Fibroblast of skin of left quadriceps (primary cell): ENCODE measurements at places on chromosomes 1 and 21.

- no peak for DNase-seq
These were observed 49.2 kb upstream of the NFASC start for GRCh38 chr1:204821476-204821875.

DNA sequence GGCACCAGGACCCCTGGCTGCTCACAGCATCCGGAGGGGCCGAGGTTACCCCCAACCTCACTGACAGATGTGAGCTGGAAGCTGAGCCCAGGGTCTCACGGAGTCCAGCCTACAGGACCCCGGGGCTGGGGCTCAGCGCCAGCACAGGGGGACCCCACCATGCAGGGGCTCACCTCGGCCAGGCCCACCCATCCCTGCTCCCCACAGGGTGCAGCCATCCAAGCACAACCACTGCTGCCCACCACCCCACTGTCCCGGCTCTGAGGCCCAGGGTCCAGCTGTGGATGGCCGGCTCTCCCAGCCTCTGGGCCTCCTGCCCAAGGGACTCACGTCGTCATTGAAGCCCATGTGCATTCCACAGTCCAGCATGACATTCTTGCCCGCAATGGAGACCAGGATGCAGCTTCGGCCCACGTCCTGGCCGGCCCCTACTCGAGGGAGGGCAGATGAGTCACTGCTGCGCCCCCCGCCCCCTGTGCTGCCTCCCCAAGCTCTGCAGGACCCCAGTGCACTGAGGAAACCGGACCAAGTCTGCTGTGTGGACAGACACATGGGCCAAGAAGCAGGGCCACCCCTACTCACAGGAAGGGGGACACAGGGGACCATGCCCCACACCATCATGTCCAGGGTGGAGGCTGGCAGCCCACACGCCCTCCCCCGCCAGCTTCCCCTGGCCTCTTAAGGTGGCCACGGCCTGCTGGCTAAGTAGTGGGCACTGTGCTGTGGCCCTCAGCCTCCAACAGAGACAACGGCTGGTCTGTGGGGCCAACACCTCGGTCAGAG is 3.6 kb downstream of the INTS11 start:
- DNase-seq: no peak

DNA sequence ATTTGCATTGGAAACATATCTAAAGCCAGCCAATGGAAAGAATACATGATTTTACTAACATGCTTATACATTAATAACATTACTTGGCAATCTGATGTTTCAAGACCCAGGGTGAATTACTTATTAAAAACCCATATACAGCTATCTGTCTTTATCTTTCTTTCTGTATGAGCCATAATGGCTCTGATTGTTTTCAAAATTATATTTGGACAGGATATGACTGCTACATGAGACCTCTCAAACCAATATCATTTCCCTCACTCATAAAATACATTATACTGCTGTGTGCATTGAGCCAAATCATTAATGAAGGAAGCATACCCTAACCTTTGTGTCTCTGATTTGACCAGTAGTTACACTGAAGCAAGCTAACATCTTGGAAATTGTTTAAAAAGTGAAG is 205.9 kb upstream of the DPYD start:
- no peak for DNase-seq

- DNase-seq: no peak
These were observed 81.1 kb upstream of the CLDN14 start for GRCh38 chr21:36560933-36561575.

DNA sequence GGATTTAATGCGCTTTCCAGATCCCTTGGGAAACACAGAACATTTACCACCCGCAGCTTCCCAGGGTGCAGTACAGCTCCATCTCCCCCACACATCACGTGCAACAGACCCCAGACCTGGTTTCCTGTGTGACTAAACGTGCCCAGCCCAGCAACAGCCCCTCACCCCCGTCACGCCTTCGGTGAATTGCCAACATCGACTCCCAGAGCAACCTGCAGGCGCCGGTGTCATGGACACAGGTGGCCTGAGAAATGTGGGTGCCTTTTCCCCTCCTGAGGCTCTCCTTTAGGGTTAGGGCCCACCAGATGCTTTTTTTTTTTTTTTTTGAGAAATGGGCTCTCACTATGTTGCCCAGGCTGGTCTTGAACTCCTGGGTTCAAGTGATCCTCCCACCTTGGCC is 24.2 kb upstream of the SUMO3 start:
- no peak for DNase-seq

DNA sequence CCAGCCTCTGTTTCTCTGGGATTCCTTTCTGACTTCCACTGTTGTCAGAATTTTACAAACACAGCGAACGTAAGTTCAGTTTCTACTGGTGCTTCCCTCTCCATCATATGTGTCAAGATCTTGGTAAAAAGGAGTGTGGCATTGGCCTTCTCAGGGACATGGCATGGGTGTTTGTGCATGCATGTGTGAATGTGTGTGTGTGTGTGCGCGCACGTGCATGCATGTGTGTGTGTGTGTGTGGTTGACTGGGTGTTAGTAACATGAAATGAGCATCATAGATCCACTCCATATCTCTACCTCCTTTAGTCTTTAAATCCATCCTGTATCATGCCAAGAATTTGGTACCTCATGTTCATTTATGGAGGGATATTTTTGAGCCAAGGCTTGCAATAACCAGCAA is 411.3 kb downstream of the NPHP4 start:
- no peak for DNase-seq

DNA sequence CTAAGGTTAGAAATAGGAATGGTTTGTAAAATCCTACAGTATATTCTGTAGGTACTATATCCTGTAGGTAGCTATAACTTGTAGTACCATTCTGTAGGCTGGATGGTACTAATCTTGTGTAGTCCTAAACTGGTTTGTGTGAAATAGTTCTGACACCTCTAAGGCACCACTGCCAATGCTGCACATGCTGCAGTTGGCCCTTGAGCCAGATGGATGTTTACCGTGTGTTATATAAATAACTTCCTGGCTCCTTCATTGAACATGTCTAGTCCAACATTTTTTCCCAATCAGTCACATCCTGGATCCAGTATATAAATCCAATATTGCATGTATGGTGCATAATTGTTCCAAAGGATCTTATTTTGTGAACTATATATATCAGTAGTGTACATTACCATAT is 89.5 kb upstream of the GNG4 start:
- peak; percentile 58 for DNase-seq

DNA sequence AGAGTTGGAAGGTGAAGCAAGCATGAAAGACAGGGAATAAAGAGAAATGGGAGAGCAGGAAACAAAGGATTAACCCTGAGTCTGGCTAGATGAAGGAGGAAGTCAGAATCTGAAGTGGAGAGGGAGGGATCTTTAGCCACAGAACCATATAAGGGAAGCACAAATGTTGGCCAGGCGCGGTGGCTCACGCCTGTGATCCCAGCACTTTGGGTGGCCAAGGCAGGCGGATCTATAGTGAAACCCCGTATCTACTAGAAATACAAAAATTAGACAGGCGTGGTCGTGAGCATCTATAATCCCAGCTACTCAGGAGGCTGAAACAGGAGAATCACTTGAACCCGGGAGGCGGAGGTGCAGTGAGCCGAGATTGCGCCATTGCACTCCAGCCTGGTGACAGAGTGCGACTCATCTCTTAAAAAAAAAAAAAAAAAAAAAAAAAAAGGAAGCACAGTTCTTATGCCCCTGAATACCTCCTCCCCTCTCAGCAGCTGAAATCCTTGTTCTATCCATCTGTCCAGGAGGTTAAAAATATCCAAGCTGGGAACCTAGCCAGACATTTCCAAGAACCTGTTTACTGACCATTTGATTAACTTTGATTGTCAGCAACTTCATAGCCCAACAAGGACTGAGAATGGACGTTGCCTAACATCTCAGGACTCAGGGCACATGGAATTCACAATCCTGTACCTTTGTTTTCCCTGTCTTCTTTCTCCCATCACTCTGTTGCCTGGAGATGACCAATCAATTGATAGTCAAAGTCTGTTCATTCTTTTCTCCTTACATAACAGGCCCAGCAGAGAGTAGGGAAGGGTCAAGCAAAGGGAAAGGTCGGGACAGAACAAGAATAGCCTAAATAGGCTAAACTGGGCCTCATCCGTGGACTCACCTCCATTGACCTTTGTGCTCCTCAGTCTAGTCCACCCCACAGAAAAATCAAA is 10.6 kb downstream of the TXNIP start:
- peak; percentile 65 for DNase-seq

GRCh38 chr1:208562151-208562960 is 318.2 kb upstream of the PLXNA2 start:
- DNase-seq: peak; percentile 56

GRCh38 chr1:23224739-23225648 is 7.7 kb upstream of the HTR1D start:
- peak; percentile 46 for DNase-seq

GRCh38 chr1:243287123-243287460 is 31.3 kb downstream of the SDCCAG8 start:
- no peak for DNase-seq

GRCh38 chr1:228941666-228942065 is 206.4 kb downstream of the RHOU start:
- DNase-seq: no peak

DNA sequence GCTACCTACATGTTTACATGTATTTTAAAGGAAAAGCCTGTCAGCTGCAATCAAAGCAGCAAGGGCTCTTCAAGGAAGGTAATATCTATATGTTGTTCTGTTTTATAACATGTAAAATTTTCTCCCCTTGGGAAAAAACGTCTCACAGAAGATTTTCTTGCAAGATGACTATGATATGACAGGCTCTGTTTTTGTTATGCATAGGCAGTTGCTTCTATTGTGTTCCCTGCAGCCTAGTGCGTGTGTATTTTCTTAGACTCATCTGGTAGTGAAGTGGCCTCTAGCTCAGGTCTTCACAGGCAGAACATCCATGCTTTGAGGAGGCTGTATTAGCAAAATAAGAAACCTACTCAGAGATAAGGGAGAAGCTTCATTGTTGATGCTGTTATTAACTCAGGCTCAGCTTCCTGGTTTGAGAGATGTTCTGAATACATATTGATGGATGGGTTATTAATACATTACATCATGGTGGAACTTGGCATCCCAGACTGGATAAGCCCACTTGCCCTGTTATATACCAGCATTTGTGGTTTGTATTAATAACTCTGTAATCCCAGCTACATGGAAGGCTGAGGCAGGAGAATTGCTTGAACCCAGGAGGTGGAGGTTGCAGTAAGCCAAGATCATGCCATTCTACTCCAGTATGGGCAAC is 35.8 kb downstream of the LAMC1 start:
- DNase-seq: no peak

DNA sequence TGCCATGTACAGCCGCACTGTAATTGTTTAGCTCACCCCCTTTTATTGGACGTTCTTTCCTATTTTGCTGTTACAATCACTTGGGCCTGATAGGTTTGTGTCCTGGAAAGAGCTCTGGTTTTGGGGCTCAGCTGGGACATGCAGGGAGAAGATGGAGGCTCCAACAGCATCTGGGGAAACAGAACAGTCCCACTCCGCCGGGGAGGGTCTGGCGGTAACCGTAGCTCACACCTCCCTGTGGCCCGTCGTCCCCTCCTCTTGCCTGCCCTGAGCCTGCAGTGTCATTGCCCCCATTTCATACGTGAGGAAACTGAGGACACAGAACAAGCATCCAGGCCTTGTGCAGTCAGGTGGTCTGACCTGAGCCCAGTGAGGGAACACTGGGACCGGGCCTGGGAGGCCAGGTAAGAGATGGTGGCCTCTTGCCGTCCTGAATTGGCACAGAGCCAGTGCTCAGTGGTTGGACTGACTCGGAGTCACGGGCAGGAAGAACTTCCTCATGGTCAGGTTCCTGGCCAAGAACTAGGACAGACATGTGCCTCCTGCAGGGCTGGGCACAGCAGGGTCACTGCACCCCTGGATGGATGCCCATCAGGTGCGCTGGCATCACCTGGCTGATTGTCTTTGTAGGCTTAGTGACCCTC is 41.8 kb downstream of the S100B start:
- no peak for DNase-seq

DNA sequence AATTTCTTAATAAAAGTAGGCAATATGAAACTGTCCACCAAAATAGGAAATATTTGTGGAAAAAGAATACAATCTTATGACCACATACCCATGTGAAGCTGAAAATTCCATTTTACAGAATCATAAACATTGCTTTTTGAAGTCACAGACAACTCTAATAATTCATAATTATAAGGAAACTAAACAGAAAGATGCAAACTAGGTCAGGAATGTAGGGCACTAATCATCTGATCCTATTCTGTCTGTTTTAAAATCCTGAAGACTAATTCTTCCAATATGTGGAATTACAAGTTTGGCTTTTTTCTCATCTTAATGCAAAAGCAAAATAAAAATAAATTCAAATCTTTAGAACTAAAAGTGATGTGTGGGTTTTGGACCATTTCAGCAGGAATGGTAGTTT is 528.6 kb downstream of the LTN1 start:
- DNase-seq: peak; percentile 45

DNA sequence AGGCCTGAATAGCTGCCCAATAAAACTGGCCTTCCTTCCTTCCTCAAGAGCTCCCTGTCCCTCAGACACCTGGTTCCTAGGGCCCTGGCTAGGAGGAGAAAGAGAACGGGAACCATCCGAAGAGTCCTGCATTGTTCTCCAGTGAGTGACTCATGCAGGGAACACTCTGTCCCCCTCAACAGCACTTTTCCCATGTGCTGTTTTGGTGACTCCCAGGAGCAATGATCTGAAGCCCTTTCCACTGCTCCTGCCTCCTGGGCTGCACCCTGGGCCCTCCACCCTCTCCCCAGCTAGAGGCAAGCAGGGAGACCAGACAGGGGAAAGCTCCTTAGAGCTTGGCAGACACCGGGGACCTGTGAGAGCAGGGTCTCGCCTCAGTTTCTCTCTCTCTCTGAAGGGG is 18.9 kb downstream of the TNNT2 start:
- no peak for DNase-seq

DNA sequence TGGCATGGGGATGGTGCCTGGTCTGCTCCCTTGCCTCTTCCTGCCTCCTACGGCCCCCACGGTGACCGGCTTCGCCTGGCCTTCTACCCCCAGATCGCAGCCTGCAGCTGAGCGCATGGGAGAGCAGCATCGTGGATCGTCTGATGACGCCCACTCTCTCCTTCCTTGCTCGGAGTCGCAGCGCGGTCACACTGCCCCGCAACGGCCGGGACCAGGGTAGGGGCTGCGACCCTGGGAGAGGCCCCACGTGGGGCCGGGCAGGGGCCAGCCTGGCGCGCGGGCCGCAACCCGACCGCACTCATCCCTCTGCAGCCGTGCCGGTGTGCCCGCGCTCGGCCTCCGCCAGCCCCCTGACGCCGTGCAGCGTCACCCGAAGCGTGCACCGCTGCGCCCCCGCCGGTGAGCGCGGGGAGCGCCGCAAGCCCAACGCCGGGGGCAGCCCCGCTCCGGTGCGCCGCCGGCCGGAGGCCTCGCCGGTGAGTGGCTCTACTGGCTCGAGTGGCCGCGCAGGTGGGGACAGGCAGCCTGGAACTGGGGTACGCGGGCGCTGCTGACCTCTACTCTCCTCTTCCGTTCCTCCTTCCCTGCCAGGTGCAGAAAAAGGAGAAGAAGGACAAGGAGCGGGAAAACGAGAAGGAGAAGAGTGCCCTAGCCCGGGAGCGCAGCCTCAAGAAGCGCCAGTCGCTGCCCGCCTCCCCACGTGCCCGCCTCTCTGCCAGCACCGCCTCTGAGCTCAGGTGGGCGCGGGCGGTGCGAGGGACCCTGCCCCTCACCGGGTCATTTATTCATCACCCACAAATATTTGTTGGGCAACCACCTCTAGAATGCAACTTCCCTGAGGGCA is 20.4 kb downstream of the MAP7D1 start:
- no peak for DNase-seq

- no peak for DNase-seq
These were observed 374.0 kb downstream of the NEGR1 start for GRCh38 chr1:71908303-71908702.
